NCI-H1417 treated with DMSO at 0.1 percent for 48 hours (cell line): ENCODE measurements at places on chromosomes 6 and 20.

- DNase-seq: no peak
These were observed 143.6 kb upstream of the SPACA1 start for GRCh38 chr6:87904011-87904410.

DNA sequence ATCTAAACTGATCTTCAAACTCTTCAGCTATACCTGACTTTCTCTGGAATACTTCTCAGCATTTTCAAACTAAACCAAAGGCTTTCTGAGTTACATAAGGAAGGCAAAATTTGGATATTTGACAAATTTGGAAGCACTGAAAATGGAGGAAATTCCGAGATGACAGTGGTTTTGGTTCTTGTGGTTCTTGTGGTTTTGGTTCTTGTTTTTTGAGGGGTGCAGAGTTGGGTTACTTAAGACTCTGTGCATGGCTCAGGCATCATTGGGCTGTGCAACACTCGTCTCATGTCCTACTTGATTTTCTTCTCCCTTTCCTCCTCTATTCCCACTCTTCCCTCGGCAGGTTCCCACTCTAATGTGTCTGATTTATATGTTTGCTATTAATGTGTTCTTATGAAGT, 78.0 kb downstream of the SLC22A3 start:
- no peak for DNase-seq

GRCh38 chr6:135680964-135681913, 170.3 kb upstream of the PDE7B start:
- no peak for DNase-seq

DNA sequence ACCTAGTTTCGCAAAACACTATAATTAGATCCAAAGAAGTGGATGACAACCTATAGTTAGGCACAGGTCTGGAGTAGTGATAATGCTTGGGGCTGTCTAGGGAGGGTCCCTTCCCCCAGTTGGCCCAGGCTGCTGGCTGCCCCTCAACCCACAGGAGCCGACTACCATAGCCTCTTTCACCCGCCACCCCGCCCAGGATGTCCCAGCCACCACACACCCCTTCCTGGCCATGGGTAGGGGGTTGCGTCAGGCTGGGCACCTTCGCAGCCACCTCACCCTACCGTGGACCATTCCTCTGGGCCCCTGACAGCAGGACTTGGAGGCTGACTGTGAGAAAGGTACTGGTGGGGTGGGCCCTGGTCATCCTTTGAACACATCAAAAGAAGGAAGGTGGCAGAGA, 8.5 kb downstream of the TFEB start:
- no peak for DNase-seq

DNA sequence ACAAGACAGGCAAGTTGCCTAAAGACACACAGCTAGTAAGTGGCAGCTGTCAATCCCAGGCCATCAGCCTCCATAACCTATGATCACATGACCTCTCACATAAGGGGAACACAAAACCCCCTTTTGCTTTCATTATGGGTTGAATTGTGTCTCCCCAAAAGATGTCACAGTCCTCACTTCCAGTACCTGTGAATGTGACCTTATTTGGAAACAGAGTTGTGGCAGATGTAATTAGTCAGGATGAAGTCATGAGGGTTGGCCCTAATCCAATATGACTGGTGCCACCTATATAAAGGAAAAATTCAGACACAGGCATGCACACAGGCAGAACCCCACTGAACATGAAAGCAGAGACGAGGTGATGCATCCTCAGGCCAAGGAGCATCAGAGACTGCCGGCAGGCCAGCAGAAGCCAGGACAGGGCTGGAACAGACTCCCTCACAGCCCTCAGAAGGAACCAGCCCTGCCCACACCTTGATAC, 33.6 kb downstream of the GFOD1 start:
- no peak for DNase-seq

DNA sequence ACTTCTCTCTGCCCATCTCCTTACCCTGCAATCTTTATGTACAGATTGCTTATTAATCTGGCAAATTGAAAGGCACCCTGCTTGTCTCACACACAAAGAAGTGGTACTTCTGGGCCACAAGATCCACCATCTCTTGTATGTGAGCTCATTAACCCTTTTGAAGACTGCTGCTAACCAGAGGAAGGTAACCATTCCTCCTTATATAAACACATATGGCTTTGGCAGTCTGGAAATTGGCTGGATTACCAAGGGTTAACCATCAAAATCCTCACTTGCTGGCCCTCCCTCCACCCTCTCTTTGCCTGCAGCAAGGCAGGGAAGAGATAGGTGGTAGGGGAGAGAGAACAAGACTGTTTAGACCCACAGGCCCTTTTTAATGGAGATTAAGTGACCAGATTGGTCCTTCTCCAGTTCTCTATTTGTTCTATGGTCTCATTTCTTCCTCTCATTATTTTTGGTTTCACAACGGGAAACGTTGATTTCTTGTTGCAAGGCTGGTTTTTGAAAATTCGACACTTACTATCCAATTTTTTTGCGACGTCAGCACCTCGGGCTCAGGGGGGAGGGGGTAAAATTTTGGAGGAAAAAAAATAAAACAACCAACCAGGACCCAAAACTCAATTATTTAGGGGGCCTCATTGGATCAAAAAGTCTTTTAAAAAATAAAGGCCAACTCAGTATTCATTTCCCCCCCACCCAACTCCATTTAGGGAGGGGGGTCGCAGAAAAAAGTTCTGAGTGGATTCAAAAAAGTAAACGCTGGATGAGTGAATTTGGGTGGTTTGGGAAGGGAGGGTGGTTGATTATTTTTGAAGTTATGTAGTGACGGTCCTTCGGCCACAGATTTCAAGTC, 859 bp downstream of the PPP1R10 start:
- DNase-seq: no peak

DNA sequence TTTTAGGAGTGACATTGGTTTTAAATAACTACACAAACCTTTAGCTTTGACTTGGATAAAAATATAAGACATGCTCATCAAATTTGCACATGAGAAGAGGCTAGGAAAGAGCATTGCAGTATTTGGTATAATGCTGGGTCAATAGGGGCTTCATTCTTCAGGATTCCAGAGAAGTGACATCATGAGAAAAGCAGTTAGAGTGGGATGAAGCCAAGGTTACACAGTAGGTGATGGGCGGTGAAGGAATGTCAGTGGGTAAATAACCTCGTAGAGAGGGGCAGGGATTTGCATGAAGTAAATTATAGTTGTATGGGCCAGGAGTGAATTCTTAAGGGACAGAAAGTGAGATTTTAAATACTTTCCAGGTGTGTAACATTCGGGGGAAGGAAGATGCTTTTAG, 216.2 kb downstream of the RFPL4B start:
- DNase-seq: no peak

GRCh38 chr6:71254323-71254722, 34.3 kb upstream of the OGFRL1 start:
- DNase-seq: no peak

DNA sequence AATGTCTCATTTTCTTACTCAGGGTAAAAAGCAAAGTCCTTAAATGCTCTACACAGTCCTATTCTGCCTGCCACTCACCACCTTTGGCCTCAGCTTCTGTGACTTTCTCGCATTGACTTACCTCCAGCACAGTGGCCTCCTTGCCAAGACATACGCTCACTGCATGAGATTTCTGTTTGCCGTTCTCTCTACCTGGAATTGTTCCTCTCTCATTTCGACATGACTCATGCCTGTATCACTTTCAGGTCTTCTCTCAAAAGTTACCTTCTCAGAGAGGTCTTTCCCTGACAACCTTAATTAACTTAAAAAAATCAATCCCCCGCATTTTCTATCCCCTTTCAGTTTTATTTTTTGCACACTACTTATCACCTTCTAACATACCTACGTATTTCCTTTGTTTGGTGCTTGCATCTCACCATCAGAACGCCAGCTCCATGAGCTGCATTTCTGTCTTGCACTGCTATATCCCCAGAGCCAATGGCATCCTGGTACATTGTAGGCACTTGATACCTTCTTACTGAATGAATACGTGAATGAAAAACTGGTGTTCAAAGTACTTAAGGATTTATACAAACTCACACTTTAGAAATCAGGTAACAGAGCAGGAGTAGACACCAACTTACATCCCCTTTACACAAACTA, 24.5 kb downstream of the TENT5A start:
- DNase-seq: no peak

- DNase-seq: no peak
These were observed 76.9 kb upstream of the RIPOR2 start for GRCh38 chr6:25012657-25013056.

- no peak for DNase-seq
These were observed 128.8 kb upstream of the SIM1 start for GRCh38 chr6:100593522-100593921.

- no peak for DNase-seq
These were observed 10.7 kb downstream of the ARID1B start for GRCh38 chr6:156787569-156788492.
